ENCODE measurements at places on chromosomes 5 and 9.

GRCh38 chr9:122287214-122287720, 22.6 kb downstream of the MRRF start:
- DNase-seq = no peak

- DNase-seq = no peak
These were observed 1043.2 kb downstream of the CDH18 start for GRCh38 chr5:18944771-18945170.

- DNase-seq = no peak
These were observed 69.8 kb downstream of the COL15A1 start for GRCh38 chr9:99013550-99013949.

- no peak for DNase-seq
These were observed 7.4 kb downstream of the GRAMD2B start for GRCh38 chr5:126430631-126431030.

DNA sequence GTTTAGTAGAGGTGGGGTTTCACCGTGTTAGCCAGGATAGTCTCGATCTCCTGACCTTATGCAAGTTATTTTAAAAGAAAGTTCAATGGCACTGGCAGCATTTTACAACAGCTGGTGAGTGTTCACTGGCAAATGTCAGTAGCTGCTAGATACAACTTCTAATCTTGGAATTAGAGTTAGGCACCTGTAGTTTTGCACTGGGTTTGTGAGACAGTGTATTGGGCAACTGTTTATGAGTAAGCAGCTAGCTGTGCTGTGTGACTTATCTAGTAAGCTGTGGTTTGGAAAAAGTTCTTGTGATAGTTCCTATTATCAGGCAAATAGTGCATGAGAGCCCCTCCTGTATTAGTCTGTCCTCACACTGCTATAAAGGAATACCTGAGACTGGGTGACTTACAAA, 61.5 kb downstream of the UBE2QL1 start:
- DNase-seq = no peak

GRCh38 chr9:92762196-92762595, 2.4 kb downstream of the BICD2 start:
- no peak for DNase-seq

DNA sequence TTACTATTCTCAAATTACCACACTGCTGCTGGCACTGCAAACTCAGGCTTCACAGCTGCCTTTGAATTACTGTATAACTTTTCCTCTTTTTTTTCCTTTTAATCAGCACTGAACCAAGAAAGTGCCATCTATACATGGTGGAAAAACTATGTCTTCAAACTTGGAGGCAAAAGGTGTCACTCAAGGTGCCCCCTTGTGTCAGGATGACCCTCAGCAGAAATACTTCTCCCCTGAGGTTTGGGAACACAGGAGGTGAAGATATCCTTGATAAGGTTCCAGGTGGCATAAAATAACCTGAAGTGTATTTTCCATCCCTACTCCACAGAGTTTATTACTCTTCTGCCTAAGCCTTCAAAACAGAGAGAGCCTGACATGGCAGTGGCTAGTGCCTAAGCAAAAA, 14.5 kb downstream of the FRMD3 start:
- DNase-seq = peak; percentile 30

DNA sequence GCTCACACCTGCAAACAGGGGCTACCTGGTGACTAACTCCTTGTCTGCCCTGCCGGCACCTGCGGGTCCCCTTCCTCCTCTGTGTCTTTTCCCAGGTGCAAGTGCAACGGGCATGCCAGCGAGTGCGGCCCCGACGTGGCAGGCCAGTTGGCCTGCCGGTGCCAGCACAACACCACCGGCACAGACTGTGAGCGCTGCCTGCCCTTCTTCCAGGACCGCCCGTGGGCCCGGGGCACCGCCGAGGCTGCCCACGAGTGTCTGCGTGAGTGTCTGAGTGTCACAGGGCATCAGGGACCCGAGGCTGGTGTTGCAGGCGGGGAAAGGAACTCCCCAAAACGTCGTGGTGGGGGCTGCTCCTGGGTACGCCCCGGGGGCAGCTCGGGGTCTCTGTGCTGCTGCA, 27.1 kb downstream of the LAMC3 start:
- no peak for DNase-seq

DNA sequence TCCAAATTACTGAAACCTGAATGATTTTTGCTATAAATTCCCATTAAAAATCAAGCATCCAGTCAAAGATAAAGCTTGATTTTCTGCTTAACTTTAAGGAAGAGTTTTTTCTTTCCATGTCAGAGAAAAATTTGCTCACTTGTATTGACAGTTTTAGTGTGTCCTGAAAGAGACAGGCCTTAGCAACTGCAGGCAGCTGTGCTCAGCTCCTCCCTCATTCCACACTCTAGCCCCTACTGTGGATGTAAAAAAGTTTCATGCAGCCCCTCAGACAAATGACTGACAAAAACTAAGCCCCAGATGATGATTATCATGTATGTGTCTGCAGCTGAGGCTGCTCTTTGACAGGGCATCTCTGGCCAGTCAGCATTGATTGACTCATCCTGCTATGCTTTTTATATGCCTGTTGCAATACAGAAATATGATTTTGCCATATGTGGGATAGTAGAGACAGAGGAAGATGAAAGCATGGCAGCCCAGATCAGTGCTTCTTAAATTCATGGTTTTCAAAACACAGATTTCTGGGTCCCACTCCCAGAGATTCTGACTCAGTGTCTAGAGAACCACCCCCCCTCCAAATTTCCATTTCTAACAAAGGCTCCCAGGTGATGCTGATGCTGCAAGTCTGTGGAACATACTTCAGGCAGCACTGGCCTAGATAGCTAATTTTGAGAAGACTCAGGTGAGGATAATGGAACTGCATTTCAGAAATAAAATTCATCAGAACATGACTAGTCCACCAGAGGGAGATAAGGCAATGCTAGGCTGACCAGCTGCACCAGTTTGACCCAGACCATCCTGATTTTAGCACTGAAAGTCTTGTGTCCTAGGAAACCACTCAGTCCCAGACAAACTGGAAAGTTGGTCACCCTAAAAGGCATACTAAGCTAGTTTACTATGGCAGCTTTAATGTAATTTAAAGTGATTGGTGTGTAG, 298.7 kb upstream of the KCNN2 start:
- DNase-seq = peak; percentile 20

All from H7 (cell line).